Myometrial cell (primary cell): ENCODE measurements at places on chromosomes 7 and 10. TPM values are rescaled to one million over a fixed set of nuclear protein-coding genes. Genes with fewer than 3 reads are reported as not detected.

The ZNF789 gene
- 1.4 and 4.1 TPM in 2 replicates for total RNA-seq

The ADCY1 gene
- total RNA-seq, result 0.71 TPM in 1 of 2 replicates, not detected in the other

The GPR15LG gene
- total RNA-seq, result not detected in 2 replicates

The IFIT3 gene
- 21.1 and 21.6 TPM in 2 replicates for total RNA-seq

The KCNMA1 gene
- 38.3 and 38.5 TPM in 2 replicates for total RNA-seq

The LEP gene
- not detected in 2 replicates for total RNA-seq

The UNCX gene
- not detected in 2 replicates for total RNA-seq

The TRA2A gene
- 15.9 and 20.2 TPM in 2 replicates for total RNA-seq

The APBB1IP gene
- total RNA-seq, result not detected in 2 replicates

The LRMDA gene
- not detected in 2 replicates for total RNA-seq

The GALNT17 gene
- total RNA-seq, result not detected in 2 replicates

The IKZF5 gene
- 1.9 and 2.0 TPM in 2 replicates for total RNA-seq

The EEPD1 gene
- 1.2 and 5.5 TPM in 2 replicates for total RNA-seq

The TMEM225B gene
- total RNA-seq, result not detected in 2 replicates

The SEMA3D gene
- total RNA-seq, result under 0.01 and 0.58 TPM in 2 replicates

The ZNF212 gene
- total RNA-seq, result 4.0 and 5.0 TPM in 2 replicates

The MUC12 gene
- 5.5 and 11.2 TPM in 2 replicates for total RNA-seq

The FGFBP3 gene
- total RNA-seq, result 0.18 and 0.29 TPM in 2 replicates

The SEM1 gene
- 13.8 and 32.9 TPM in 2 replicates for total RNA-seq

The ZNF117 gene
- 2.6 and 2.7 TPM in 2 replicates for total RNA-seq

The MGAM2 gene
- total RNA-seq, result not detected in 2 replicates

The DPP6 gene
- total RNA-seq, result under 0.01 TPM in 1 of 2 replicates, not detected in the other

The TPST1 gene
- total RNA-seq, result 50.2 and 61.4 TPM in 2 replicates

The EMX2 gene
- total RNA-seq, result 3.2 and 4.6 TPM in 2 replicates

The SEC23IP gene
- total RNA-seq, result 22.9 and 29.1 TPM in 2 replicates

The MBLAC1 gene
- 2.9 and 6.0 TPM in 2 replicates for total RNA-seq

The ELN gene
- total RNA-seq, result 0.18 and 1.7 TPM in 2 replicates

The FKBP6 gene
- total RNA-seq, result not detected in 2 replicates

The CFAP69 gene
- total RNA-seq, result 1.2 and 3.4 TPM in 2 replicates

The LIPF gene
- not detected in 2 replicates for total RNA-seq

The C7orf57 gene
- 0.18 TPM in 1 of 2 replicates, not detected in the other for total RNA-seq

The FRAT1 gene
- total RNA-seq, result 1.4 and 1.9 TPM in 2 replicates

The SRPK2 gene
- total RNA-seq, result 31.9 and 79.9 TPM in 2 replicates

The KEL gene
- total RNA-seq, result not detected in 2 replicates

The TMEM213 gene
- total RNA-seq, result not detected in 2 replicates

The HGF gene
- total RNA-seq, result 167 and 209 TPM in 2 replicates

The CNTNAP2 gene
- total RNA-seq, result 0.58 TPM in 1 of 2 replicates, not detected in the other

The PLAC9 gene
- total RNA-seq, result not detected in 2 replicates

The ZEB1 gene
- 53.0 and 70.5 TPM in 2 replicates for total RNA-seq

The CCDC136 gene
- total RNA-seq, result 3.7 and 6.6 TPM in 2 replicates

The EN2 gene
- total RNA-seq, result not detected in 2 replicates

The VIPR2 gene
- total RNA-seq, result under 0.01 TPM in 1 of 2 replicates, not detected in the other

The NYAP1 gene
- 1.4 and 3.4 TPM in 2 replicates for total RNA-seq

The PITX3 gene
- not detected in 2 replicates for total RNA-seq

The PTPN20 gene
- 0.29 and 0.35 TPM in 2 replicates for total RNA-seq

The DNAJC12 gene
- total RNA-seq, result 1.1 and 6.1 TPM in 2 replicates

The TDRD1 gene
- 0.35 TPM in 1 of 2 replicates, not detected in the other for total RNA-seq

The CREB5 gene
- 1.4 and 2.3 TPM in 2 replicates for total RNA-seq

The ZNF853 gene
- total RNA-seq, result under 0.01 and 0.58 TPM in 2 replicates

The CABCOCO1 gene
- 0.53 and 2.6 TPM in 2 replicates for total RNA-seq

The FXYD4 gene
- not detected in 2 replicates for total RNA-seq

The TBX20 gene
- 0.53 TPM in 1 of 2 replicates, not detected in the other for total RNA-seq

The PRLHR gene
- total RNA-seq, result not detected in 2 replicates

The ARL5B gene
- total RNA-seq, result 4.6 and 8.2 TPM in 2 replicates

The LIPN gene
- not detected in 2 replicates for total RNA-seq

The EPHB6 gene
- total RNA-seq, result 23.9 and 25.4 TPM in 2 replicates

The PPP1R17 gene
- total RNA-seq, result not detected in 2 replicates
